ENCODE measurements at places on chromosomes 2 and 18.

- no peak for DNase-seq
Measured at GRCh38 chr2:23549821-23550530, 165.0 kb downstream of the KLHL29 start.

- DNase-seq, result no peak
Measured at GRCh38 chr2:35415942-35416341, 939.6 kb upstream of the CRIM1 start.

- no peak for DNase-seq
Measured at GRCh38 chr2:111919365-111919764, 21.0 kb downstream of the MERTK start.

DNA sequence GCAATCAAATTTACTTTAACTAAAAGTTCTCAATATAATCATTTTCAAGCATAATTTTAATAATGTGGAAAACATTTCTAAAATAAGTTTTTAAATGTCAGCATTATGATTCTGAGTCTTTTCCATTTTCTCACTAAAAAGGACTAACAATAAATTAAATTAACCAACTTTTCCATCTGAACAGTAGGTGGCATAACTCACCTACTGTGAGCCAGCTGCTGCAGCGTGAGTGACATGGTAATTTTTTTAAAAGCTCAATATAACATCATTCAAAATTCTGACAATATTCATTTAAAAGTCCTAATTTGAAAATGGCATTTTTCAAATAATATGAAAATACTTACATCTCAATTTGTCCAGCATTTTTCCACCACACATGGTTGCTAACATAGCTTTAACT is 66.5 kb downstream of the DTNB start:
- no peak for DNase-seq

DNA sequence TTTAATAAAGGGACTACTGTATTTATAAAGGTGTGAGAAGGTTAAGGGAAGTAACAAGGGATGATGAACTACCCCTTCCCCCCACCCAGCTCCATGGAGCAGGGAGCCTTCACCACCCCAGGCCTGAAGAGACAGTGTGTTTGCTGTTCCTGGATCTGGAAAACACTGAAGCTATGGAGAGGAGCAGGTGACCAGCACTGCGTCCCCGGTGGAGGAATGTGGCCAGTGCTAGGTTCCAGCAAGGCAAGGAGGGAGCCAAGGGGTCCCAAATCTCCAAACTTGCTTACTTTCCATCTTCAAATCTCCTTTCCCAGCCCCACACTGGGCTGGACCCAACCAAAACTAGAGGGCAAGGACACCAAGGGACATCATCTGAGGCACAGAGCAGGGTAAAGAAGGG is 128.7 kb upstream of the CD302 start:
- DNase-seq, result no peak

DNA sequence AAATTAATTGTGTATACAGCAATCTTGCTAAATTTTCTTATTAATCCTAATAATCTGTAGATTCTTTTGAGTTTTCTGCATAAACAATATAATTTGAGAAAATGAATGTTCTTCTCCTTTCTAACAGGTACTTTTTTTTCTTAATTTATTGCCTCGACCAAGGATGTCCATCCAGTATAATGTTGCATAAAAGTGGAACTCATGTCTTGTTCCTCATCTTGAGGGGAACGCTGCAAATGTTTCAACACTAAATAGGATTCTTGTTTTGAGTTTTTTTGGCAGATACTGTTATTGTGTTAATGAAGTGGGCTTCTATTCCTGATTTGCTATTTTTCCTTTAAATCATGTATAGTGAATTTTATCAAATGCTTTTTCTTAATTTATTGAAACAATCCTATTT is 244.4 kb upstream of the REV1 start:
- no peak for DNase-seq

DNA sequence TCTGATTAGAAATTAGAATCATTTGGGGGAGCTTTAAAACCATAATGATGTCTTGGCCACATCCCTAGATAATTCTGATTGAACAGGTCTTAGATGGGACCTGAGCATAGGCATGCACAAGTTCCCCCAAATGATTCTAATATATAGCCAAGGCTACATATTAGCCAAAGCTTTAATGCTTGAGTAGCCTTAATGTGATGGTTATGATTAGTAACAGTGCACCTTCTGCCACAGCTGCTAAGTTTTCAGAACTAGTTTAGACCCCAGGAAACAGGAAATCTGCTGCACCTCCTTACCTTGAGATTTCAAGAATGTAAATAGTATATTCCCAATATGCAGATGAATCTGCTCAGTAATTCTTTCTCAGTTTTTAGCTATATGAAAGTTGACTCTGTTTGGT is 119.8 kb downstream of the PTPN4 start:
- no peak for DNase-seq

GRCh38 chr2:40962026-40962425 is 510.1 kb upstream of the SLC8A1 start:
- DNase-seq, result no peak

DNA sequence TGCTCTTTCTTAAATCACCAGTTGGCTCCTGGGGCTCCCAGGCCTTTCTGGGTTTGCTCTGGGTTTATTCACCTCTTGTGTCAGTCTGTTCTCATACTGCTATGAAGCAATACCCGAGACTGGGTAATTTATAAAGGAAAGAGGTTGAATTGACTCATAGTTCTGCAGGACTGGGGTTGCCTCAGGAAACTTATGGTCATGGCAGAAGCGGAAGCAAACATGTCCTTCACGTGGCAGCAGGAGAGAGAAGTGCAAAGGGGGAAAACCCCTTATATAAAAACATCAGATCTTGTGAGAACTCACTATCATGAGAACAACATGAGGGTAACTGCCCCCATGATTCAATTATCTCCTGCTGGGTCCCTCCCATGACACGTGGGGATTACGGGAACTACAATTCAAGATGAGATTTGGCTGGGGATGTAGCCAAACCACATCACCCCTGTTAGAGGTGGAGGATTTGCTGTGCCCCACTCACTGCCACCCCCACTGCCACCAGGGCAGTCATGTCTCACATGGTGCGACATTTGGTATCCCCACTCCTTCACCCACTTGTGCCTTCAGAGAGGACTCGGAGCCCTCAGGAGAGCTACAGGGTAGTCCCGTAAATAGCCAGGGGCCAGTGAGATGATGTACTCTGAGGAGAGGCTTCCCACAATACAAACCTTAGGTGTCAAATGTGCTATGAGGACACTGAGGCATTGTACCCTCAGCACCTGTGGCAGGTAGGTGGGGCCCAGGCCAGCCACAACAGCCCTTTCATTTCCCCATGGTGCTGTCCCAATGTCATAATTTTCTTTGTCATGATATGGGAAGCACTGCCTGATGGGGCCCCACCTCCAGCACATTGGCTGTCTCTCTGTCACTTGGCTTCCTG is 35.7 kb downstream of the CDC42EP3 start:
- no peak for DNase-seq

DNA sequence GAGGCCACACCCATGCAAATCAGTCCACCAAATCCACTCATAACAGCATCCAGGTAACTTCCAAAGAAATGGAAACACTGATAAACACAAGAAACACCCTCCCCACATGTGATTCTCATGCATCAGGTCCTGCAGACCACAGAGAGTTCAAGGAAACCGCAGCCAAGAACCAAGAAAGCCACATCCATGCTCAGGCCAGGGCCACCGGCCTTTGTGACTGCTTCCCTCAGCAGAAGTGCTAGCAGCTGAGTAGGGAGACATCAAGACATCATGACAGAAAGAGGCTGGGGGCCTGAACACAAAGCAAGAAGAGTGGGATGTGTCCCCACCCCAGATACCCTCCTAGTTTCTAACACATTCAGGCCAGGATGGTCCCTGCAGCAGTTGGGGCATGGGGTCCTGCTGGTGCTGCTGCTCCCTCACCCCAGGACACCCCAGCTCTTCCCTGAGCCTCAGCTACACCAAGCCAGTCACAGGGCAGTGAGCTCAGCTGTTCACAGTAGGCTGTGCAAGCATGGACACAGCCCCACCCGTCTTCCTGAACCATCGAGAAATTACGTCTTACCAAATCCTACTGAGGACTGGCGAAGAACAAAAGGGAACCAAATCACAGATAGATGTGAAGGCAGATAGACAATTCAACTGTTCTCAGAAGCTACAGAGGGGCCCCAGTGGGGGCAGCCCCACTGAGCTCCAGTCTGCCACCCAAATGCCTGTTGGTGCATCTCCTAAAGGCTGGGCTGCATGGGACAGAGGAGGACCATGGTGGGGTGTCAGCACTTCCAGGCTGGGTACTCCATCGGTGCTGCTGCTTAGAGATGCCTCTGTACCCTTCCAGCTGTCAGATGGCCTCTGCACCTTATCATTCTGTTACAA is 60.9 kb downstream of the HDAC4 start:
- DNase-seq, result no peak

DNA sequence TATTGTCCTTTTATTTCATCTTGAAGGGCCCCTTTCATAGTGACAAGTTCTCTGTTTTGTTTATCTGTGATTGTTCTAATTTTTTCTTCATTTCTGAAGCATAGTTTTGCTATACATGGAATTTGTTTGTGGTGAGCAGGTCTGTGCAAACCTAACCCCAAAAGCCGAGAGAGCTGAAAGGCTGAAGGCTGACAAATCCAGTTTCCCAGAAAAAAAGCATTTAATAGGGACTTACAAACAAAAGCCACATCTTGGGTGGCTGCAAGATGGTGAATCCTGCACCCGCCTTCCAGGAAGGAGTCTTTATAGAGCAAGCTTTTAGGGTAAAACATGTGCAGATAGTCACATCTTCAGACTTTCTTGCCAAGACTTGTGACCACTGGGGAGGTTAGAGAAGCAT is 473.4 kb upstream of the TRIB2 start:
- no peak for DNase-seq

- no peak for DNase-seq
Measured at GRCh38 chr2:234559609-234560008, 62.7 kb upstream of the ARL4C start.

DNA sequence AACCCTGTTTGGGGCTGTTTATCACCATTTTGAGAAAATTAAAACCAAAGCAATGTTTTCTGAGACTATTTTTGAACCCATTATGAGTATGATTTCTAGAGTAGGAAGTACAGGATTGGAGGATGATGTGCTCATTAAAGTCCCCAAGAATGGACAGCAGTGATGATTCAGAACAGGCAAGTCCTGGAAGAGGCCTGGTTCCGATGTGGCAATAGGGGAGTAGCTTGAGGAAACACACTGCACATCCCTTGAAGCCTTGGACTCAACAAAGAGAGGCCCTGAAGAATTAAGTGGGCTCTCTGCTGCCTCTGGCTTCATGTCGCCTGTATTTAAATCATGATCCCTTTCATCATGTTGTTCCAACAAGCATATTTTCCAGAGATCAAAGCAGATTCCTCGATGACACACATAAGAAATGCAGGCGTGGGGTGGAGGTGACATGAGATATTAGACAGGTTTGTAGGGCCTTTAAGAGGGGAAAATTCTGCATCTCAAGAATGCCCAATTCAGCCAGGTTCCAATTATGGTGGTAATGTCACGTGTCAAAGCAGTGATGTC is 242.2 kb downstream of the FHOD3 start:
- no peak for DNase-seq

GRCh38 chr2:86037141-86037794 is 68.4 kb downstream of the POLR1A start:
- DNase-seq, result no peak

GRCh38 chr2:53036196-53036595 is 731.4 kb upstream of the CHAC2 start:
- DNase-seq, result no peak

DNA sequence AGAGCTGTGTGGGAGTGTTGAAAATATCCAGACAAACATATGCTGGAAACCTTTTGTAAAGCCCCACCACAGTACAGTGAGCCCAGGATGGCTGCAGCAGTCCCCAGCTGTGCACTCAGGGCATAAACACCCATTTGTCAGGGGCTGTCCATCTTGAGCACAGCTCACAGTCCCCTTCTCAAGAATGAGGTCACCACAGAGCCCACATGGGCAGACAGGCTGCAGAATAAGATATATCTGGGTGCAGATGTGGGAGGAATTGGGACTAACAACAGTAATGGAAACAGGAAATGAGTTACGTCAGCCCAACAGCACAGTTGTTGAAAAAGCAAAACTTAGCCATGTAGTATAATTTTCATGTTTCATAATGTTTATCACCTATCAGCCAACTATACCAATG is 219.6 kb downstream of the ETAA1 start:
- no peak for DNase-seq

DNA sequence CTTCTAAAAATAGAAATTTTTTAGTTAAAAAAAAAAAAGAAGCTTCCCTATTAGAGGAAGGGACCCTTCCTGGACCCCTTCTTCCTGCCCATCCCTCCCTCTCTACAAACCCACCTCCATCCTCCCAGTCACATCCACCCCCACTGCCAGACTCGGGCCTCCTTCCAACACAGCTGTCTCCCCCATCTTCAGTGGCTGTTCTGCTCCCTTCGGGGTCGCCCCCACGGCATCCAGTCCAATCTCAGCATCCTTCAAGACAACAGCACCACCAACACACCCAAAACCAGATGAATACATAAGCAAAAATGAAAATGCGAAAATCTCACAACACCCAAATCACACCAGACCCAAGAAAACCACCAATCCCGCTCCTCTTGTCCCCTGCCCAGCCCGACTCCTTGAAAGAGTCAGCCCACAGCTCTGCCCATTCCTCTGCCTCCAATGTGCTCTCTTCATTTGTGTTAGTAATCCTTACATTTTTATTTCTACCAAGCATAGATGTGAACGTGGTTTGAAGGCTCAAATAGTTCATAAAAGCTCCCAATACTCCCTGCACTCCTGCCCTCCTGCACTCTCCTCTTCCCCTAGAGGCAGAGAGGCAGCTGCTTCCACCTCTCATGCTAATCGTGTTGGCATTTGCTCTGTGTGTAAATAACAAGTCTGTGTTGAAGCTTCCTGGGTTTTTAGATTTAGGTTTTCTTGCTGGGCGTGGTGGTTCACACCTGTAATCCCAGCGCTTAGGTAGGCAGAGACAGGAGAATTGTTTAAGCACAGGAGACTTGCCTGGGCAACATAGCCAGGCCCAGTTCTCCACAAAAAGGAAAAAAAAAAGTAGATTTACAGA is 37.0 kb downstream of the MAL start:
- no peak for DNase-seq

GRCh38 chr18:8952769-8953760 is 149.4 kb upstream of the NDUFV2 start:
- no peak for DNase-seq

DNA sequence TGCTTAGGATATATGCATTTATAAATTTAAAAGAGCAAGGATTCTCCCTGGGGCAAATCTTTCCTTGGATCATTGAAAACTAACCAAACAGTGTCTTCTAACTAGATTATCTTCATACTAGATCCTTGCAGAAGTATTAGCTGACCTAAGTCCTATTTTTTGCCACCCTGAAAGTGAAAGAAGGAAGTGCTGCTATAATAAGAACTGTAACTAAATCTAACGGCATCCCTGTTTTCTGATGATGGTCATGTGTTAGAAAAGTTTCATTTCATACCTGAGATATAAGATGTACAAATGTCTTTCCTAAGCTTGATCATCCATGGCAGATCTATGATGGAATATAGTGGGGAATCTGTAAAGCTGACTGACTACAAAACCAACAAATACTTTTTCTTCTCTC is 102.7 kb downstream of the MAP2 start:
- DNase-seq, result no peak

DNA sequence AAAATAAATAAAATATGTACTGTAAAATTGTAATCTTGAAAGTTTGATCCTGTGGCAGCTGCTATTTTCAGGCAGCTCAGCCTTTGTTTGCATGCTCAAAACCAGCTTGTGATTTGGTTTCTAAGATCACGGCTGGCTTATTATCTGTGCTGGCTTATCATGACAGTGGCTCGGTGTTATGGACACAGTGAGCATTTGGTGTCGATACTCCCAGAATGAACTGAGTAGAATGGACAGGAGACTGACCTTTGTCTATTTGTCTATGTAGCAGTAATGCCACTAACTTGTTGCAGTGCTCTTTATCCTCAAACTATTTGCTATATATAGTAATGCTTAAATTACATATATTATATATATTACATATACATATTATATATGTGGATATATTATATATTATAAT is 58.8 kb downstream of the NEDD4L start:
- DNase-seq, result no peak
